CD14-positive monocyte (primary cell): ENCODE measurements at places on chromosomes 5 and 9. TPM values are rescaled to one million over a fixed set of nuclear protein-coding genes. Genes with fewer than 3 reads are reported as not detected.
A peak's percentile ranks its signal among the peaks of the same experiment; 100 is the strongest.

- H3K27me3 ChIP-seq, result no peaks in the 10 kb centered on the region
- no peak overlapping the region for H3K27ac ChIP-seq
- no peak overlapping the region for H3K4me3 ChIP-seq
- H3K4me1 ChIP-seq, result no peaks in the 10 kb centered on the region
- DNase-seq, result no peak
These were observed 30.8 kb downstream of the RASGRF2 start for GRCh38 chr5:80990971-80991370.

DNA sequence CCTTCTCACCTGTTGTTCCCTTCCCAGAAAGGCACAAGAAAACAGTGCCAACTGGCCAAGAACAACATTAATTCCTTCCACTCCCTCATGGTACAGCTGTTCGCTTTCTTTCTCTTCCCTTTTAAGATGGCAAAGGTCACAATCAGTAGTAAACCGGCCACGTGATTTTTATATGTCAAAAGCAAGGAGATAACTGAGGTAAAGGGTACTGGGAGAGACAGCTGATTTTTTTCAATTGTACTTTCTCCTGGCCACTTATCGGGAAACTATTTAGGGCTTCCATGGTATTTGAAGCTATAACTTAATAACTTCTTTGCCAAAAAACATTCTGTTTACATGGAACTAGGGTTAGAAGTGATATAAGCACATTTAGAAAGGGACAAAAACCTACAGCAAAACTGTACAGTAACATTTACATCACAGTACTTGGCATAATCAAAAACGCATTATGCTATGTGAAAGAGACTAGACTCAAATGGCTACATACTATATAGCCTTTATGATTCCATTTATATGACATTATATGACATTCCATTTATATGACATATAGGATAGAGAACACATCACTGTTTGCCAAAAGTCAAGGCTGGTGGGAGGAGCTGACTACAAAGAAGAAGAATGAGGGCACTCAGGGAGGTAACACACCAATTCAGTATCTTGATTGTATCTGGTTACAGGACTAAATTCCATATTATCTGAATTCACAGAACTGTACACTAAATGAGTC lies 24.8 kb downstream of the PLPP1 start:
- no peak for DNase-seq
- H3K36me3 ChIP-seq, result no peaks in the 10 kb centered on the region
- no peak overlapping the region for H3K27ac ChIP-seq
- H3K27me3 ChIP-seq, result no peaks in the 10 kb centered on the region
- no peaks in the 10 kb centered on the region for H3K4me1 ChIP-seq

- no peak overlapping the region for H3K4me3 ChIP-seq
- no peaks in the 10 kb centered on the region for H3K36me3 ChIP-seq
- no peaks in the 10 kb centered on the region for H3K4me1 ChIP-seq
- DNase-seq, result no peak
These were observed 16.6 kb downstream of the MAP1B start for GRCh38 chr5:72123764-72124376.

NUTM2G gene
- polyA plus RNA-seq, result not detected

GRCh38 chr9:33815781-33816180 lies 1.2 kb upstream of the UBE2R2 start:
- H3K4me3 ChIP-seq, result no peak overlapping the region
- no peaks in the 10 kb centered on the region for H3K36me3 ChIP-seq
- H3K27ac ChIP-seq, result peak overlapping the region; percentile 99
- no peak for DNase-seq
- peaks cover 41% of the 10 kb centered on the region for H3K4me1 ChIP-seq

- H3K27me3 ChIP-seq, result no peaks in the 10 kb centered on the region
- no peak overlapping the region for H3K27ac ChIP-seq
- no peak for DNase-seq
- no peak overlapping the region for H3K4me3 ChIP-seq
- H3K36me3 ChIP-seq, result no peaks in the 10 kb centered on the region
These were observed 6.2 kb upstream of the TIFAB start for GRCh38 chr5:135458356-135458755.

CDH18 gene
- polyA plus RNA-seq, result not detected

FOXD1 gene
- 0.04 TPM in 2 replicates for polyA plus RNA-seq

GRCh38 chr5:131210151-131210510 lies 39.4 kb downstream of the LYRM7 start:
- DNase-seq, result no peak
- H3K27ac ChIP-seq, result peak overlapping the region; percentile 83
- H3K4me3 ChIP-seq, result no peak overlapping the region
- peaks cover 64% of the 10 kb centered on the region for H3K4me1 ChIP-seq

- DNase-seq, result no peak
- no peaks in the 10 kb centered on the region for H3K27me3 ChIP-seq
- no peaks in the 10 kb centered on the region for H3K36me3 ChIP-seq
- H3K27ac ChIP-seq, result peak overlapping the region; percentile 72
These were observed 37.3 kb upstream of the ANKRD34B start for GRCh38 chr5:80607343-80607742.

IER5L gene
- polyA plus RNA-seq, result 0.36 TPM

PCDHGA6 gene
- not detected for polyA plus RNA-seq

DNA sequence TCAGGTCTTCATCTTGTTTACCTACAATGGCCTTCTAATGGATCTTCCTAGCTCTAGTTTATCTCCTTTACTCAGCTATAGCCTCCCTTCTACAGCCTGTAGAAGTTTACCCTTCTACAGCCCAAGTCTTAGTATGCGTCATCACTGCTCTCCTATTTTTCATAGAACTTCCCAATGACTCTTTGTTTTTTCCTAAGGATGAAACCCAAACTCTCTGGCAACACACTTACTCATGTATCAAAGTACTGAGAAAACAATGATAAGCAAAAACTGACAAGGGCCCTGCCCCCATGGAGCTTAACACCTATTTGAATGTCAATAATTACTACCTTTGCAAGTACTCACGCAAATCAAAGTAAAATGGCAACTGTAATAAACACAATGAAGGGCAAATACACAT lies 33.7 kb downstream of the LEAP2 start:
- no peaks in the 10 kb centered on the region for H3K4me1 ChIP-seq
- no peak for DNase-seq
- no peak overlapping the region for H3K27ac ChIP-seq

- no peak for DNase-seq
- H3K36me3 ChIP-seq, result no peaks in the 10 kb centered on the region
- no peak overlapping the region for H3K4me3 ChIP-seq
- H3K4me1 ChIP-seq, result no peaks in the 10 kb centered on the region
These were observed 26.7 kb downstream of the ERGIC1 start for GRCh38 chr5:172860520-172861443.

MLANA gene
- polyA plus RNA-seq, result not detected

DNA sequence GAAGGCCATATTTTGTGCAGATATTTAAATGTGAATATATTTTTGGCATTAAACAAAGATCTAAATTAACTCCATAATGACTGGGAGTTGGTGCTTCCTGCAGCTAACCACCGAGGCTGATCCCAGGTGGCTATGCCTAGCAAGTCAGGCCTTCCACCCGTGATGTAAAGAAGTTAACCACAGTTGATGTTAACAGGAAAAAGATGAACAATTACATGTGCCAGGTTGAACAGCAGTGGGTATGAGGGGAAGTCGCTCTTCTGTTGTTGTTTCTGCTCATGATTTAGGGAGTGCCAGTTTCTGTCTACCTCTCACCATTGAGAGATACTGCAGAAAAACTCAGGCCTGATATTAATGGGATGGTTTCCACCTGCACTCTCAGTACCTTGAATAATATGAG lies 334.3 kb downstream of the EBF1 start:
- H3K36me3 ChIP-seq, result no peaks in the 10 kb centered on the region
- no peaks in the 10 kb centered on the region for H3K27me3 ChIP-seq
- no peak overlapping the region for H3K27ac ChIP-seq
- no peaks in the 10 kb centered on the region for H3K4me1 ChIP-seq
- no peak overlapping the region for H3K4me3 ChIP-seq

SPATA31D4 gene
- not detected in 2 replicates for polyA plus RNA-seq

- DNase-seq, result no peak
- no peaks in the 10 kb centered on the region for H3K36me3 ChIP-seq
- H3K27me3 ChIP-seq, result no peaks in the 10 kb centered on the region
- H3K4me1 ChIP-seq, result no peaks in the 10 kb centered on the region
- no peak overlapping the region for H3K4me3 ChIP-seq
These were observed 88.4 kb upstream of the FST start for GRCh38 chr5:53392073-53392472.

- H3K27ac ChIP-seq, result no peak overlapping the region
- H3K27me3 ChIP-seq, result no peaks in the 10 kb centered on the region
- no peaks in the 10 kb centered on the region for H3K4me1 ChIP-seq
- no peak overlapping the region for H3K4me3 ChIP-seq
- H3K36me3 ChIP-seq, result no peaks in the 10 kb centered on the region
These were observed 215.0 kb upstream of the TAS2R1 start for GRCh38 chr5:9845185-9845584.

RASGEF1C gene
- not detected for polyA plus RNA-seq

GRCh38 chr5:139705655-139706587 lies 57.8 kb downstream of the CXXC5 start:
- no peak overlapping the region for H3K27ac ChIP-seq
- no peaks in the 10 kb centered on the region for H3K36me3 ChIP-seq
- H3K4me1 ChIP-seq, result peaks cover 26% of the 10 kb centered on the region
- DNase-seq, result no peak

- H3K27ac ChIP-seq, result no peak overlapping the region
- H3K4me3 ChIP-seq, result no peak overlapping the region
- DNase-seq, result no peak
- no peaks in the 10 kb centered on the region for H3K4me1 ChIP-seq
These were observed 66.6 kb upstream of the PPP1R26 start for GRCh38 chr9:135413086-135413375.

DNA sequence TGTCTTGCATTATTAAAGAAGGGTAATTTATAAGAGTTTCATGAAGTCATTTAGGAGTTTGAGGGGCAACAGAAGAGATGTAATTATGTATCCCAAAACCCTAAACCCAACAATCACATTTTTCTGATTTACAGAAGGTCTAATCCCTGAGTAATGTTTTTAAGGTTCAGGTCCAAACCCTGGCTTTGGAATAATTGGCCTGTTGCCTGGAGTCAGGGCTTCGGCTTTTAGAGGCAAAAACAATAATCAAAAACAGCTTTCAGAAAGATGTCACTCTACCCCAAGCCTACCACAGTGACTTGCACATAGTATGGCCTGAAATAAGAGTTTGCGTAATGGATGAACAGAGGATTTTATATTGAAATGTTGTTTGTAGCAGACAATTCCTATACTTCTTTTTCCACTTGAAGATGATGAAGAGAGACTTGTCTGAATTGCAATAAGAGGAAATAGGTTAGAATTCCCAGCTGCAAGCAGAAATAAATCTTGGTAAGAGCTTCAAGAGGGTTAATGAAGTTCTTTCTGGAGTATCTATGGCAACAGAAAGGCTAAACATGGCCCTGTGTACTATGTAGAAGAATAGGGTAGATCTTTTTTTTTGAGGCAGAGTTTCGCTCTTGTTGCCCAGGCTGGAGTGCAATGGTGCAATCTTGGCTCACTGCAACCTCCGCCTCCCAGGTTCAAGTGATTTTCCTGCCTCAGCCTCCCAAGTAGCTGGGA lies 152.0 kb downstream of the GPBP1 start:
- H3K27me3 ChIP-seq, result no peaks in the 10 kb centered on the region
- no peaks in the 10 kb centered on the region for H3K36me3 ChIP-seq
- DNase-seq, result no peak
- no peaks in the 10 kb centered on the region for H3K4me1 ChIP-seq

- H3K36me3 ChIP-seq, result no peaks in the 10 kb centered on the region
- H3K27me3 ChIP-seq, result no peaks in the 10 kb centered on the region
- DNase-seq, result no peak
- no peak overlapping the region for H3K4me3 ChIP-seq
- no peaks in the 10 kb centered on the region for H3K4me1 ChIP-seq
These were observed 21.0 kb upstream of the NPR3 start for GRCh38 chr5:32690153-32690552.

GRCh38 chr5:91101600-91102379 lies 281.3 kb downstream of the ARRDC3 start:
- no peak overlapping the region for H3K27ac ChIP-seq
- no peaks in the 10 kb centered on the region for H3K36me3 ChIP-seq

DNA sequence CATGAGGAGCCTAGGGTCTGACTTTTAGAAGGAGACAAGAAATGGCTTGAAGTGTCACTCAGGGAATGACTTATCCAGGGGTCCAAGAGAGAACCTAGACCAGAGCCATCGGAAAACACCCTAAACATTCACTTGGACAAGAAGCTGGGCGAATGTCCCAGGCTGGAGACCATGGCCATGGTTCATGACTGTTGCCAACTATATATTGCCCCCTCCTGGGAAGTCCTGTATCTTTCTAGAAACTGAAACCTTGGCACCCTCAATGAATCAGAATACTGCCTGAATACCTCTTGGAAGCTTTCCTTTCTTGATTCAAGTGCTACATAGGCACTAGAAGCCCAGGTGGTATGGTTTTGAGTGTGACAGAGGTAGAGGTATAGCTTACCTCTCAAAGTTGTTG lies 29.9 kb downstream of the TRMO start:
- no peaks in the 10 kb centered on the region for H3K27me3 ChIP-seq
- H3K36me3 ChIP-seq, result no peaks in the 10 kb centered on the region
